ENCODE measurements at places on chromosomes 1 and 21.

DNA sequence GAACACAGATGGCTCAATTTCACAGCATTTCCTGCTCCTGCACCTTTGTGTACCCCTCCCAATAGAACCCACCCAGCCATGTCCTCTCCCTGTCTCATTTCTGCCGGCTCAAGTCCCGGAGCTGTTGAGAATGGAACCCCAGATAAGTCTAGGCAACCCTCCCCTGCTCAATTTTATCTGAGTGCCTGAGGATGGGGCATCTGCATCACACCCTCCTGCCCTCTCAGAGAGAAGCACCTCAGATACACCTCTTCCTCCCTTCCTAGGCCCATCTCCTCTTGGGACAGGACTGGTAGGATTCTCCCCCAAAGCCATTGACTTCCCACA lies 1.1 kb downstream of the KIF21B start:
- DNase-seq = no peak

GRCh38 chr1:73898540-73898939 lies 299.4 kb downstream of the LRRIQ3 start:
- DNase-seq = no peak

DNA sequence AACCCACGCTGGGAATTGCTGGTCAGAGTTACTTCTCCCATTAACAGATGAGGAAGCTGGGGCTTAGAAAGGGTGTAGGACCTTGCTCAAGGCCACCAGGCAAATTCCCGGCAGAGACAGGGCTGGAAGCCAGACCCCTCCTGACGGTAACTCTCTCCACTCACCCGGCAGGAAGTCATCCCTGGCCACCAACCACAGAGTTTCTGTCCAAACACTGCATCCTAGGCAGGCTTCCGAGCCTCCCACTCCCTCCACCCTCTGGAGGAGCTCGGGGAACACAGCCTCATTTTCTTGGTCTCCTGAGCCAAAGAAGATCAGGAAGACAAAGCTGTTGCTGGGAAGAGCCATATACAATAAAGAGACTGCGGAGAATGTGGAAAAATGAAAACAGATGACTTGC lies 25.0 kb upstream of the ZNF436 start:
- peak; percentile 97 for DNase-seq

GRCh38 chr1:22518379-22518778 lies 44.9 kb upstream of the EPHA8 start:
- no peak for DNase-seq

DNA sequence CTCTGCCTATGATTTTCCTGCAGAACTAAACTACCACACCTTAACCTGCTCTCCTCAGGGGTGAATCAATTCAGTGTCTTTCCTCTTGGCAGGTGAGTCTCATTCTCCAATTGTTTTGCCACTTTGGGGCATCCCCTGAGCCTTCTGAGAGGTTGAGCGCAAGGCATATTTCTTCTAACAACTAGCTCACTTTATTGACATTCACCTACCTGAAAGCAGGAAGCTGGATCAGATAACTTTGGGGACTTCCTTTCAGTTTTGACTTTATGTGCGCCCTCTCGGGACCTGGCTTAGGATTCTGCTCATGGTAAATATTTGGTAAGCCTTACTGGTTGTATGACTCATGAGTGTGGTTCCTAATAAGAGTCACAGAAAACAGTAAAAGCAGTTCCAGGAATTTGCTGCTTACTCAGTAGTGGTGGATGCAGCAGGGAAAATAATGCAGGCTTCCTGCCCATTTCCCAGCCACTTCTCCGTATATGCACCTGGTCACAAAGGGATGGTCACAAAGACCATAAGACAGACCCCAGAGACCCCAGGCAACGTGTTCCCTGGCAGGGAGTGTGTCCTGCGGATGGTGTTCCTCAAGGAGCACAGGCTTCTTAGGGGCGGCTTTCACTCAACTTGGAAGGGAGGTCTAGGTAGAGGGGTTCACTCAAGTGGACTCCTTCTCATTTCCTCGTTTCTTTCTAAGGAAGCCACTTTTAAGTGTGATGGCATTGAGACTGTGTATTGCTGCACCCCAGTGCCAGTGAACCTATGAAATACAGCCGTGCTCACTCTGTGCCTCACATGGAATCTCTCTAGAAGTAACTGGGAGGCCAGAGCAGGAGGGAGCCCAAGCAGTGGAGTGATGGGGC lies 22.0 kb upstream of the BATF3 start:
- no peak for DNase-seq

DNA sequence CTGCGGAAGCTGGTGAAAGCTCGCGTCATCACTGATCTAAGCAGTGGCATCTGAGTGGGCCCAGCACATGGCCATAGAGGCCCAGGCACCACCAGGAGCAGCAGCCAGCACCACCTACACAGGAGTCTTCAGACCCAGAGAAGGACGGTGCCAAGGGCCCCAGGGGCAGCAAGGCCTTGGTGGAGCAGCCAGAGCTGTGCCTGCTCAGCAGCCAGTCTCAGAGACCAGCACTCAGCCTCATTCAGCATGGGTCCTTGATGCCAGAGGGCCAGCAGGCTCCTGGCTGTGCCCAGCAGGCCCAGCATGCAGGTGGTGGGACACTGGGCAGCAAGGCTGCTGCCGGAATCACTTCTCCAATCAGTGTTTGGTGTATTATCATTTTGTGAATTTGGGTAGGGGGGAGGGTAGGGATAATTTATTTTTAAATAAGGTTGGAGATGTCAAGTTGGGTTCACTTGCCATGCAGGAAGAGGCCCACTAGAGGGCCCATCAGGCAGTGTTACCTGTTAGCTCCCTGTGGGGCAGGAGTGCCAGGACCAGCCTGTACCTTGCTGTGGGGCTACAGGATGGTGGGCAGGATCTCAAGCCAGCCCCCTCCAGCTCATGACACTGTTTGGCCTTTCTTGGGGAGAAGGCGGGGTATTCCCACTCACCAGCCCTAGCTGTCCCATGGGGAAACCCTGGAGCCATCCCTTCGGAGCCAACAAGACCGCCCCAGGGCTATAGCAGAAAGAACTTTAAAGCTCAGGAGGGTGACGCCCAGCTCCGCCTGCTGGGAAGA lies 3.2 kb upstream of the ARTN start:
- DNase-seq = no peak

GRCh38 chr21:31795992-31796391 lies 64.1 kb upstream of the SCAF4 start:
- DNase-seq = no peak

- no peak for DNase-seq
These were observed 418.5 kb upstream of the RUNX1 start for GRCh38 chr21:35467566-35467965.

- DNase-seq = no peak
These were observed 8.4 kb upstream of the USP33 start for GRCh38 chr1:77768006-77768405.

DNA sequence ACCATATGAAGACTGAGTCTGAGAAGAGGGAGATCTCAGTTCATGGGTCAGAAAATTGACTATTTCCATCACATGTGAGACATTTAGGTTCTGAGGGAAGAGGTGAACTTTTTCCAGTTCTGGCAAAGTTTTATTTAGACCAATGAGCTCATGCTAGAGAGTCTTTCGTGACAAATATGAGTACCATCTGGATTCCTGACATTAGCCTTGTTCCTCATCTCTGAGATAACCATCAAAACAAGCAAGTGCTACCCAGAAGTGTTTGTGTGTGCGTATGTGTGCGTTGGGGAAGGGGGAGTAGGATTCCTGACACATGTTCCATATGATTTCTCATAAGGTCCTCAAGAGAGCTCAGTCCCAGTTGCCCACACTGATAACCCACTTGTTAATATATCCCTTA lies 120.6 kb downstream of the FASLG start:
- no peak for DNase-seq

GRCh38 chr1:227559926-227560325 lies 3.4 kb upstream of the ZNF678 start:
- no peak for DNase-seq

GRCh38 chr21:28624626-28625025 lies 368.1 kb downstream of the LTN1 start:
- no peak for DNase-seq

DNA sequence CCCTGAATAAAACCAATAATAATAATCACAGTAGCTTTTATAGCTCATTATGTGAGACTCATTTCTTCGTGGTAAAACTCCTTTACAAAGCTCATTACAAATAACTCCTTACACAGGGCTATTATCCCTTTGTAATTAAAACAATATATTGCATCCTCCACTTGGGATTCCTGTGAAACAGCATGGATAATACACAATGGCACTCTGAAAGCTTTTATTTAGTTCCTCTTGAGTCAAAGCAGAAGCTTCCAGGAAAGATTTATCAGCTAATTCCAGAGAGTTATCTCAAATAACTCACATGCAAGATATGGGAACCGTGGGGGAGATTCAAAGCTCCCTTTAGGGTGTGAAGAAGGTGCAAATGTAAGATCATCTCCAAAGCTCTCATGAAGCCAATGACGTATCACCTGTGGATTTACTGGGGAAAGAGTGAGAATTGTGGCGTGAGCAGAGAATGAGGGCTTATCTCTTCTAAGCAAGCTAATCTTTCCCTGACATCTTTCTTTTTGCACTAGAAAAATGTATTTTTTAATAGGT lies 60.4 kb upstream of the GJA5 start:
- DNase-seq = no peak

- no peak for DNase-seq
These were observed 98.6 kb upstream of the KRTAP19-8 start for GRCh38 chr21:31136891-31137290.

- no peak for DNase-seq
These were observed 69.5 kb downstream of the UBE2T start for GRCh38 chr1:202272103-202272845.

GRCh38 chr1:96746440-96747420 lies 25.1 kb downstream of the PTBP2 start:
- DNase-seq = no peak

GRCh38 chr21:33988237-33989017 lies 72.8 kb upstream of the ATP5PO start:
- DNase-seq = no peak
